ENCODE measurements at places on chromosomes 3 and 15.
A peak's percentile ranks its signal among the peaks of the same experiment; 100 is the strongest.

DNA sequence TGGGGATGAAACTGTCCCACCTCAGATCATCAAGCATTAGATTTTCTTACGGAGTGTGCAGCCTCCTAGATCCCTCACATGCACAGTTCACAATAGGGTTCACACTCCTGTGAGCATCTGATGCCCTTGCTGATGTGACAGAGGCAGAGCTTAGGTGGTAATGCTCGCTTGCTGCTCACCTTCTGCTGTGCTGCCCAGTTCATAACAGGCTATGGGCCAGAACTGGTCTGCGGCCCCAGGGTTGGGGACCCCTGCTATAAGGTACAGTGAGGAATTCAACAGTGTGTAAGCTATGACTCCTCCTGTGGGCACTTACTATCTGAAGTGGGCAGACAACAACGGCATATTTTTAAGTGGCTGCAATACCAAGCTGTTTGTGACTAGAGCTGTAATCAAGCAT is 187.9 kb upstream of the BHLHE40 start:
- no peak for DNase-seq

DNA sequence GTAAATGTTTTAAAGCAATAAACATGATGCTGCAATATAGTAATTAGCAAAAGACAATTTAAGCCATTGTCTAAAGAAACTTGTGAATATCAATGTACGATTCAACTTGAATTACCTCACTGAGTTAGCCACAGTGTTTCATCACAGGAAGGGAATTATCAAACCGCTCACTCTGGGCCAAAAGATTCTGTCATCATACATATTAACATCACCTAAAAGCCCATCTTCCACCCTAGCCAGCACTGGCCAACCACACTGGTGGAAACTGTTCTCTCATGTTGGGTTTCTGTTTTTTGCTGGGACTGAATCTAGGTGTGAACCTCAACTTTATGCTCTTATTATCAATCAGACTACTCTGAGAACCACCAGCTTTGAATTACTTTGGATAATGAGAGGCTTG is 497.7 kb upstream of the THBS1 start:
- no peak for DNase-seq

DNA sequence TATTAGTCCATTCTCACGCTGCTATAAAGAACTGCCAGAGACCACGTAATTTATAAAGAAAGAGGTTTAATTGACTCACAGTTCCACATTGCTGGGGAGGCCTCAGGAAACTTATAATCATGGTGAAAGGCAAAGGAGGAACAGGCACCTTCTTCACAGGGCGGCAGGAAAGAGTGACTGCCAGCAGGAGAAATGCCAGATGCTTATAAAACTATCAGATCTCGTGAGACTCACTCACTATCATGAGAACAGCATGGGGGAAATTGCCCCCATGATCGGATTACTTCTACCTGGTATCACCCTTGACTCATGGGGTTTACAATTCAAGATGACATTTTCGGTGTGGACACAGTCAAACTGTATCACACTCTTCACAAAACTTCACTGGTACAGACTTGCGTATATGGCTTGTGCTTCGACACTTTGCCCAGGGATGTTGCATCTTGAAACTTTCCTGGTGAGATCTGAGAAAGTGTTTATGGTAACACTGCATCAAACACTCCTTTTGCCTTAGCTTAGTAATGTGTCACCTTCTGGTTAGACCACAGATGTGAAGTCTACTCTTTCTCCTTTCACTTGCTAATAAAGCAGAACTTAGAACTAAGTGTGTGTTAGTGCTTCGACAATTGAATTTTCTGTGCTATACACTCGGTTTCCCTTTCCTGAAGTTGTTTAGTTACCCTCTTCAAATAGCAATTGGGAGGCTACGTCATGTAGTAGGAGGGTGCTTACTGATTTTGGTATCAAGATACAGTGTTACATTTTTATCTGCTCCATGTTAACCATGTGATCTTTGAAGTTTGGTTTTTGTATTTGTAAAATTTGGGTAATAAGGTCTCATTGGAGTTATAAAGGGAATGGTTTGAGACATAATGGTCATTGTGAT is 185.7 kb downstream of the LPP start:
- DNase-seq: no peak

- DNase-seq: no peak
Measured at GRCh38 chr3:72284471-72284870, 499.5 kb upstream of the PROK2 start.

- peak; percentile 63 for DNase-seq
Measured at GRCh38 chr3:43855674-43856299, 165.0 kb downstream of the ABHD5 start.

DNA sequence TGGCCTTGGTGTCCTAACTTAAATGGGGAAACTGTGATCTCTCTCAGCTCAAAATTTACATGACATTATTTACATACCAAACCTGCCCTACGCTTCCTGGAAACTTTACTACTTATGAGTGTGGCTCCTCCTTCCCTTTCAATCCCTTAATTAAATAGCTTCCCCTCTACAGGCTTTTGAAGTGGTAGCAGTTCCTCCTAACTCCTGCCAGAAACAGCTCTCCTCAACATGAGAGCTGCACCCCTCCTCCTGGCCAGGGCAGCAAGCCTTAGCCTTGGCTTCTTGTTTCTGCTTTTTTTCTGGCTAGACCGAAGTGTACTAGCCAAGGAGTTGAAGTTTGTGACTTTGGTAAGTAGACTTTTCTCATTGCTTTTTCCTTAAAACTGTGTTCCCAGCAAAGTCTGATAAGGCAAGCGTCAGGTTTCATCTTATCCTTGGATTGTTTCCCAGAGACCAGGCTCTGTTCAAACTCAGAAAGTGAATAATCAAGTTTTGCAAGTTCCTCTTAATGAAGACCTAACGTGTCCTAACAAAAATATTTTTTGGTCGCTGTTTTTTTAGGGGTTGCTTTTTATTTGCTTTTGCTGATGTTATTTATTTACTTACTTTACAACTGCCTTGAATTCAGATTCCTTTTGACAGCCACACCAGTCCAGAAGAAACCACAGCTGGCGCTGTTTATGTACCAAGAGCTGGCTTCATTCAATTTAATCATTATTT is at the start of gene ACP3:
Gene ACP3 (plus strand): TSS at position 179 of the 720 bp plus-strand sequence. CDS start 50 bp downstream, at position 229.
- peak; percentile 68 for DNase-seq

DNA sequence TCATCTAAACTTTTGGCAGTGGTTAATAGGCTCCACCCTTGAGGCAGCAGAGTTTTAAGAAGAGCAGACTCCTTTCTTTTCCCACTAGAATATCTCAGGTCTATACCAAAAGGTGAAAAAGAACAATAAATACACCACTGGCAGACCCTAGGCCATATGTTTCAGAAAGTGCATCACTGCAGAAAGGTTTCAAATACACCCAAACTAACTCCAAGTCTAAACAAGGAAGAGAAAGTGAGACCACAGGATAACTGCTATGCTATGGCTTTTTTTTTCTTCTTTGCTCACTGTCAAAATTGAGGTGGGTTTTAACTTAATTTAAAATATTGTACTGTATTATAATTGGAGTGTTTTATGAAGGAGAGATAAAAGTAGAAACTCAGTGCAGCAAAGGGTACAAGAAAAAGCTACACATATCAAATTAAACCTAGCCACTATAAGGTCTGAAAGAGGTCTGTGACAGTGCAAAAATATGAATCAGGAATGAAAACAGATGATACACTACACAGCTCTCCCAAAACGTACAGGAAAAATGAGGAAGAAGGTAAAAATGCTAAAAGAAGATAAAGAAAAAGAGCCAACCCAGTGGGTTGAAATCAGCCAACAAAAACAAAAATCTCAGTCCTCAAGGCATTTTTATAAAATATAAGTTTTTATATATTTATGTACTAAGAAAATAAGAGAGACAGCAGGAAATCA is 8.4 kb downstream of the SNX4 start:
- no peak for DNase-seq

DNA sequence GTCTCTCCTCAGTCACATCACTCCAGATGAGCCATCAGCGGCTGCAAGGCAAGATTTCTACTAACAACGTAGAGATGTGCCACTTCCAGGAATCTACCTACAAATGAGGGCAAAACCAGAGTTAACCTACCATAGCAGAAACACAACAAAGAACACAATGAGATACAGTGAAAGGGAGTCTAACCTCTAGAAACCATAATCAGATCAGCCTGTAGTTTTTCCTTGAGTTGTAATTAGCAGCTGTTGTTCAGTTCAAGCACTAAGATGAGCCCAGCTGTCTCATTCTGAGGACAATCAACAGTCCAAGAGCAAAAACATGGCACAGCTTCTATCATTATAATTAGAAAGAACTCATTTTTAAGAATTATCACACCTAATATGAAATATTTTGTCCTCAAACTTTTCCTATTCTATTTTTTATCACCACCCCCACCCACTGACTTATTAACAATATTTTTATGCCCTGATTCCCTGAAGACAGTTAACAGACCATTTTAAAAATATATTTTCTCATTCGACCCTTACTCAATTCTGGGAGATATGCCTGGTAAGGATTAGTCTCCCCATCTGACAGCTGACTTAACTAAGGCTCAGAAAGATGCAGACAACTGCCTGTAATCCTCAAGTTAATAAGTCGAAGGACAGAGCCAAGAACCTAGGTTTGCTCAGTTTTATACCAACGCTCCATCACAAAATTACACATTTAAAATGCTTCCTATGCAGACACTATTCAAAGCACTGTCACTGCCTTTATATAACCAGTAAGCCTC is 50.1 kb downstream of the MAGI1 start:
- no peak for DNase-seq

DNA sequence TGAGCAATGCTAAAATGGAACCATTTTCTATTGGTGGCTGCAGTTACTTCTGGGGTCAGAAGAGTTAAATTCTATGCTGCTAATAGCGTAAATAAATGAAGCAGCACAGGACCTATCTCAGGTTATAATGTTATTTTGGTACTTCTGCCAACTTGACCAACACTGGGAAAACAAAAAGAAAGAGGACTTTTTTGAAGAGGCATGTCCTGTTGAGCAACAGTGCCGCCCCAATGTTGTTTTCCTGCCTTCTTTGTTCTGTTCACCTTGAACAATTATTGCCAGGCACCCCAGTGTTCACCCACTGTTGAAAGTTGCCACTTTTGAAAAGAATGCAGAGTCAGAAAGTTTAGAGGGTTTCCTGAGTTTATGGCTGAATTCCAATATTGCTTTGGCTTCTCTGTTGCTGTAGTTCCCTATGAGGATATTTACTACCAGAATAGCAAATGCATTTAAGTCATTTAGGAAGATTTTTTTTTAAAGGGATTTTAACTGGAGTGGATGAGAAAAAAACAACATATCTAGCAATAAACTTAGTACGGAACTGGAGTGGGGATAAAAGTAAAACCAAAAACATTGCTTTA is 679.0 kb upstream of the DPPA4 start:
- no peak for DNase-seq

DNA sequence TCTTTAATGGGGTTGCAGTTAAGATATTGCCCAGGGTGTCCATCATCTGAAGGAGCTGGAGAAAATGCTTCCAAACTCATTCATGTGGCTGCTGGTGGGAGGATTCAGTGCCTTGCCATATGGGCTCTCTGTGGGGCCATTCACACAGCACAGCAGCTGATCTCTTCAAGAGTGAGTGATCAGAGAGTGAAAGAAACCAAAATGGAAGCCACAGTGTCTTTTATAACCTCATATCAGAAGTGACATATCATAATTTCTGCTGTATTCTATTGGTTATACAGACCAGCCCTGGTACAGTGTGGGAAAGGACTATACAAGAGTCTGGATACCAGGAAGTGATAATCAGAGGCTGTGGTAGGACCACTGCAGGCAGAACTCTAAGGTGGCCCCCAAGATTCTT is 33.6 kb downstream of the HHLA2 start:
- DNase-seq: no peak

DNA sequence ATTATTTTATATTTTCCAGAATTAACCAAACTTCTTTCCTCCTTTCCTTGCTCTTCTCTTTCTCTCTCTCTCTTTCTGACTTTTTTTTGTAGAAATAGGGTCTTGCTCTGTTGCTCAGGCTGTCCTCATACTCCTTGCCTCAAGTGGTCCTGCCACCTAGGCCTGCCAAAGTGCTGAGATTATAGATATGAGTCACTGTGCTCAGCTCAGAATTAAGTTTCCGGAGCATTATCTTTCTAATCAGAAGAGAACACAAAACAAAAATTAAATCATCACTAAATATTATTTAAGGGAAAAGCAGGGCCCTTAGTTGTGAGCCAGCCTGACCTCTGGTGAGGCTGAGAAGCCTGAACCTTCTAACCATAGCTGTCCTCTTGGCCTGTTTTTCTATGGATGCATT is 168.2 kb downstream of the SOX2 start:
- no peak for DNase-seq

GRCh38 chr3:115662356-115662755 is 39.0 kb downstream of the GAP43 start:
- DNase-seq: no peak

DNA sequence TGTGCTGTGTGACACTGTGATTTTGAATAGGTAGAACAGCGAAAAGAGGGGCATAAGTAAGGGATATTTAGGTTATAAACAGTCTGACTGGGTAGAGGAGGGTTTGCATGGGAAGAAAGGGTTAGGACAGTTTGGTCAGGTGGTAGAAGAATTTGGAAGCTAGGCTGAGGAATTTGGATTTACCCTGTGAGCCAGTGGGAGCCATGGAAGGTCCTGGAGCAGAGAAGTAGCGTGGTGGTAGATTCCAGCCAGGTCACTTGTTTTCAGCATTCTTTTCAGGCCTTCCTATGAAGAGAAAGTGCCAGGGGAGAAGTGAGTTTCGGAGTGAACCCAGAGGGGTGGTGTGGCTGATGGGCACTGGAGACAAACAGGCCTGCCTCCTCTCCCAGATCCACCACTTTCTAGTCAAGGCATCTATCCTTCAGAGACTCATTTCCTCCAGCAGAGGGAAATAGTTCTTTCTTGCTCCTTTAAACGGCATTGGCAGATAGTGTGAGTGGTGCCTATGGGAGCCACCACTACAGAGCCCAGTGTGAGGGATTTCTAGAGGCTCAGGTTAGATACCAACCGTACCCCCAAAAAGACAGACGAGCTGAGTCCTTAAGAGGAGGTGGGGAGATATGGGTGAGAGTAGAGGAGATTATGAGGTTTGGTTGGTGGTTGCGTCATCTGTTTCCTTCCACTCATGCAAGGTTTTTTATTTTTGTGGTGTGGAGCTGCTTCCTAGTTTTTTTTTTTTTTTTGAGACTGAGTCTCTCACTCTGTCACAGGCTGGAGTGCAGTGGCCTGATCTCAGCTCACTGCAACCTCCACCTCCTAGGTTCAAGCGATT is 21.2 kb downstream of the PXK start:
- no peak for DNase-seq

- DNase-seq: no peak
Measured at GRCh38 chr15:70147778-70148177, 50.1 kb upstream of the TLE3 start.

DNA sequence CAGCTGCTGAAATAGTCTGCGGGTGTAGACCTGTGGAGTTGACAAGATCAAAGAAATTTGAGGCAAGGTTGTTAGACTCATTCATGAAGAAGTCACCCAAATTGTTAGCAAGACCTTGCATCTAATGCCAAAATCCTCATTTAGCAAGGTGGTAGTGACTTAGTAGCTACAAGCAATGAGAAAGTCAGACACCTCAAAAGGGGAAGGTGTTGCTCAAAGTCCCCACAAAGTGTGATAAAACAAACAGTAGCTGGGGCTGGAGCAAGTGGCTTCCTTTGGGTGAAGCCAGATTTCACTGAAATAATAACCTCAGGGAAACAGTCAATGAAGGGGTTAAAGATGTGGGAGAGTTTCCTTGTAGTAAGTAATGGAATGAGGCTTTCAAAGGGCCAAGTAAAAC is 44.9 kb downstream of the CD86 start:
- no peak for DNase-seq

Data from body of pancreas (tissue), 4 donors.